ENCODE measurements at places on chromosomes 1 and 21.
A peak's percentile ranks its signal among the peaks of the same experiment; 100 is the strongest.

DNA sequence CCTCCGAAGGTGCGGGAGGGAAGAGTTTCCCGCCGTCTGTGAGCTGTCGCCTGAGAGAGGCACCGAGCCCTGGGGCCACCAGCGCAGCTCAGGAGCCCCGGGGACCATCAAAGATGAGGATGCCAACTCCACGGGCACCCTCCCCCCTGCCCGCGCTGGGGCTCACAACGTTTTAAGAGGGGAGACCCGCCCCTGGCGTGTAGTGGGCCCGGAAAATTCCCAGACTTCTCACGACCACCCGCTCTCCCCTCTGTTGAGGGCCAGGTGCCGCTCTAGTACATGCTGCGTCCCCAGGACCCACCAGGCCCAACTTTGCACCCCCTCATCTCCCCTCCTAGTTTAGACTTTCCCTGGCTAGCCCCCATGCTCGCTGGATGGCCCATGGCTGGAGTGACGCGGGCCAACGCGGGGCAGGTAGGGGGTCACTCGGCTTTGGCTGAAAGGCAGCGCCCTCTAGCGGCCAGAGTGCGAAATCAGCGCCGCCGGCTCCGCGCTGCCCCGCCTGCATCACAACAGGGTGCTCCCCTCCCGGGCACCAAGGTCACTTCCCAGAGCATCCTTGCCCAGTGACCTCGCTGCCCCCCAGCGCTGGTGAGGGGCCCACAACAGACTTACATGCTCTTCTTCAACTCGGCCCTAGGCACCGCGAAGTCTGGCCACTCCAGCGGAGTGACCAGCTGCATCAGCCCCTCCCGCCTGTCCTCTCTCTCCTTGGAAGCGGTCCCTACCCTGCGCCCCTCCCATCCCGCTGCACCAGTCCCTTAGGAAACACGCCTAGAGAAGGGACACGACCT is 1.8 kb downstream of the CD160 start:
- peak; percentile 80 for DNase-seq

DNA sequence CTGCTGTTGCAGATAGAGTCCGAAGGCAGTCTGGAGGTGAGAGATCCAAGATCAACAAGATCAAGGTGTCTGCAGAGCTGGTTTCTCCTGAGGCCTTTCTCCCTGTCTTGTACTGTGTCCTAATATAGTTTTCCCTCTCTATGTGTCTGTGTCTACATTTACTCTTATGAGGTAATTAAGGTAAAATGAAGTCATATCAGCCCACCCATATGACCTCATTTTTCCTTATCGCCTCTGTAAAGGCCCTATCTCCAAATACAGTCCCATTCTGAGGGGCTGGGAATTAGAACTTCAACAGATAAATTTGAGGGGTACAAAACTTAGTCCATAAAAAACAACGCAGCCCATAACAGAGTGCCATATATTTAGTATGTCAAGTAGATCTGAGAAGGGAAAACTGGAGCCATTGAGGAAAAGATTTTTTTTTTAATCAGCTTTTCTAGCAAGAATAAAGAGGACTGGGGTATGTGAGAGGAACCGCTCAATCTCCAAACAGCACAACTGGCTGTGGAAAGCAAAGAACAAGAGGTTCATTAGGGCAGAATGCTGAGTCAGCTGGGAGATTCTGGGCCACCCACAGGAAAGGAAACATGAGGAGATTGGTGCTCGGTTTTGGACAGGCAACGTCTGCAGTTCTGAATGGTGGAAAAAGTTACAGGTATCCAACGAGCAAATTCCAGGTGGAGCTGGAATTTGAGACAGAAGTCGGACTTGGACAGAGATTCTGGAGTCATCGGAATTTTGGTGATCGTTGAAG is 65.7 kb downstream of the MAP3K21 start:
- DNase-seq: no peak

DNA sequence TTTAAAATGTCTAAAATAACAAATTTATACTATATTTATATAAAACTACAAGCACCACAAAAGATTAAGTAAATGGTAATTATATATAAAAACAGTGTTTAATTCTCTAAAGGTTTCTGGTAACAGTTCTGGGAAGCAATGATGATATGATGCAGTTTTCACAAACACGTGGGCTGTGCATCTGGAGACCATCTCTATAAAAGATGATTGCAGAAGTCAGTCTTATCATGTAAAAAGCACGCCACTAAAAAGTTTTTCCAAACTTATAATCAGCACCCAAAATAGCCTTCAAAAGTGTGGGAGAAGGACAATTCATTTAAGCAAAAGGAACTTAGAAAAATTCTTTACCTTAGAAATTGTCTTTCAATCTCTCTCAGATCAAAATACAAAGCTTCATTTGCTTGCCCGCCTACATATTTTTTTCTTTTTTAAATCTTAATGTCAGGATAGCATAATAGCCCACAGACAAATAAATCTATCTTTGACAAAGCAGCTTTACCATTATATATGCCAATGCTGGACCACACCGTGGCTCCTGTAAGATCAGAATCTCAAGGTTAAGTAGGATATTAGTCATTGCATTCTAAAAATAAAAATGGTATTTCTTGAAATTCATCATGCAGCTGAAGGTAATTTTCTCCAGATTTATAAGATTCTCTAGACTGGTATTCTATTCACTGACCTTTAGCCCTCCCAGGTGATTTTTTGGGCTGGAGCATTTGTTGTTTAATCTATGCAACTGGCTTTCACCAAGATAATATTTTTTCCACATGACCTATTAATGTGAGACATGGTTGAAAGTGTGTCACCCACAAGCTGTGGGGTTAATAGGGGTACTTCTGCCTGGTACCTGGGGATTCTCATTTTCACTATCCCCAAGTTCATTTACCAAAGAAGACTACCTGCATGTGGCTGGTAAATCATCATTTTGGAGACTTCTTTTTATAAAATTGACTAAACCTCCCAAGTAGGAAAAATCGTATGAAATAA is 189.6 kb upstream of the ST6GALNAC5 start:
- DNase-seq: peak; percentile 23

DNA sequence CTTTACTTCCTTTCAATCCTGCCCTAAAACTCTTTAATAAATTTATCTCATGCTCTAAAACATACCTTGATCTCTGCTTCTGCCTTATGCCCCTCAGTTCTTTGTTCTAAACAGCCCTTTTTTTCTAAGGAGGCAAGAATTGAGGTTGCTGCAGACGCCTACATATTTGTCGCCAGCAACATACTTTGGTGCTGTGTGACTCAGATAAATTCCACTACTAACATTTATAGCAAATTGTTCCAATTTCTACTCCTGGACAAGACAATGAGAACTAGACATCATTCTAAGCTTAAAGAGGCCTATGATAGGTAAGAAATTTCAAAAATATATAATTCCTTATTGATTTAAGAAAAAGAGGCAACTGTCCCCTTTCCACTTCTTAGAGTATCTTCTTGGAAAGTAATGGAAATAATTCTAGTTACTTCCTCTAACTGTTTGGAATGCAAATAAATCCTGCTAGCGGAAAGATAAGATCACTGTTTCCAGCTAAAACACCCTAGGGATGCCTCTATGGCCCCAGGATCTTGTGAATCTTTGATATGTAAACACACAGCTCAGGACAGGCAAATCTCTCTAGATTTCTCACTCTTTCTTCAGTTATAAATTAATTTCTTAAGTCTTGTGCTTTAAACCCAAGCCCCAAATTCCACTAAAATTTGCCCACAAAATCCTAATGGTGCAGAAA is 869.1 kb downstream of the KCNT2 start:
- no peak for DNase-seq

DNA sequence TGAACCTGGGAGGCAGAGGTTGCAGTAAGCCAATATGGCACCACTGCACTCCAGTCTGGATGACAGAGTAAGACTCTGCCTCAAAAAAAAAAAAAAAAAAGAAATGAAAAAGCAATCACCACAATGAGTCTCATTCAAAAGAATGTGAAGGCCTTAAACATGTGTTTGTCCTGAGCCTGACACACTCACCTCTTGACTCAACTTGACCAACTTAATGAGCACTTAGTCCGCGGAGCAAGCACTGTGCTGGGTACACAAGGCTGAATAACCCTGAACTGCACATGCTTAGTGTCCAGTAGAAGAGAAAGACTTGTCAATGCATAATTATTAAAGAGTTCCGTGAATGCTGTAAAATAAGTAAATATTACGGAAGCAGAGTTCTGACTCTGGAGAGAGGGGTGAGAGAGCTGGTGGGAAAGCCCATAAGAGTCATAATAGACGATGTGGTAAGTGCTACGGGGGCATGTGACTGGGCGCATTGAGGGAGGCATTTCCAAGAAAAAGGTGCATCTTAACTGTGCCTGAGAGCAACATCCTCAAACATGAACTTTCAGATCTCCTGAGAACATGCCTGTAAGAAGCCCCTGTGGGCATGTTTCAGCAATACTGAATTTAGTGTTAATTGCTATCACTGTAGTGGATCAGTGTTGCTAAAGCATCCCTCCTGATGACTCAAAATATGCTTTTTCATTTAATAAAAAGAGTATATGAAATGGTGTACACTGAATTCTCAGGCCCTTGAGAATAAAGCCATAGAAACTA is 27.2 kb downstream of the MCOLN2 start:
- no peak for DNase-seq

DNA sequence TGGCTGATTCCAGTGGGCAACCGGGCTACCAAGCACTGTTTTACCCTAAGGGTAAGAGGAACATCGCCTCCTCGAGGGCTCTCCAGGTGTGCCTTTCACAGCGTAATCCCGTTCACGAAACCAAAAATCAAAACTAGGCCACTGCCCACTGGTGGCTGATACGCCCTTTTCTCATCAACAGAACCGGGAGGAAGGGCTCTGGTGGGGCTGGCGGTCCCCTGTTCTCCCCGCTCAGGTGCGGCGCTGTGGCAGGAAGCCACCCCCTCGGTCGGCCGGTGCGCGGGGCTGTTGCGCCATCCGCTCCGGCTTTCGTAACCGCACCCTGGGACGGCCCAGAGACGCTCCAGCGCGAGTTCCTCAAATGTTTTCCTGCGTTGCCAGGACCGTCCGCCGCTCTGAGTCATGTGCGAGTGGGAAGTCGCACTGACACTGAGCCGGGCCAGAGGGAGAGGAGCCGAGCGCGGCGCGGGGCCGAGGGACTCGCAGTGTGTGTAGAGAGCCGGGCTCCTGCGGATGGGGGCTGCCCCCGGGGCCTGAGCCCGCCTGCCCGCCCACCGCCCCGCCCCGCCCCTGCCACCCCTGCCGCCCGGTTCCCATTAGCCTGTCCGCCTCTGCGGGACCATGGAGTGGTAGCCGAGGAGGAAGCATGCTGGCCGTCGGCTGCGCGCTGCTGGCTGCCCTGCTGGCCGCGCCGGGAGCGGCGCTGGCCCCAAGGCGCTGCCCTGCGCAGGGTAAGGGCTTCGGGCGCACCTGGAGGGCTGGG is at the start of gene IL6R:
Gene IL6R, plus strand, starts transcription at position 360 of the 763 bp plus-strand sequence. Its CDS starts 287 bp downstream, at position 647.
- DNase-seq: peak; percentile 95

- DNase-seq: no peak
These were observed 1.7 kb upstream of the C1orf185 start for GRCh38 chr1:51100264-51100880.

GRCh38 chr1:18740617-18741016 is 110.0 kb downstream of the PAX7 start:
- no peak for DNase-seq

All from OCI-M1 (cell line).